CD4-positive, CD25-positive, alpha-beta regulatory T cell (primary cell): ENCODE measurements at places on chromosomes 3 and 15.

DNA sequence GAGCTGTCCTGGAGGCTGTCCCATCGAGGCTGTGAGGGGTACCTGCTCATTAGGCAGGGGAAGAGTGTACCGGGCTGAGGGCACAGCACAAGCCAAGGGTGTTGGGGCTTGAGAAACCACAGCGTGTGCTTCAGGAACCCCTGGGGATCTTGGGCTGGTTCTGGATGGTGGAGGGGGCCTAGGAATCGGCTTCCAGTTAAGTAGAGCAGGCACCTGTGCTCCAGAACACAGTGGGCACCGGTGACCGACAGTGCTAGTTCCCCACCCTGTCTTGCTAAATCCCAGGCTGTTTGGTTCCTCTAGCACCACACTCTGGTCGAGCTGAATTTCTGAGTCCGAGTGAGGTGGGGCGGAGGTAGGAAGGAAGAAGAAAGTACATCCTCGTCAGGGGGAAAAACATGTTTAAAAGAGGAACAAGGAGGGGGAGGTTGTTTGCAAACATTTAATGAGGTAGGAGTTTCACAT lies 29.1 kb downstream of the SLC6A6 start:
- H3K4me1 ChIP-seq: peaks cover 93% of the 10 kb centered on the region
- DNase-seq: no peak
- peak overlapping the region; percentile 54 for H3K4me3 ChIP-seq

DNA sequence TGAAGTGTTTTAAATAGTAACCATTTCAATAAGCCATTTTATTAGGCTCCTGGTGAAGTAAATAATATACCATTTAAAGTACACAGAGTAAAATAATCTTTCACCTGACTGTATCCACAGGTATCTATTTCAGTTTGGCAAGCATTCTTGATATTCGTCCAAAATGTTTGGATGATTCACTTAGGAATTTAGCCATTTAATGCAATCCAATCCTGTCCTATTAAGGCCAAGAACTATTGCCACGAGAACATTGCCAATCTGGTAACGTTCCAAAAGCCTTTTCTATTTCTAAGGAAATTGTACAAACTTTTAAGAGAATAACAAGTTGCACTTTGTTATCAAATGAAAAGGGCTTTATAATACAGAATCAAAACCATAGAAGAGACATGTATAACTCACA lies 209.8 kb upstream of the THRB start:
- no peak overlapping the region for H3K4me3 ChIP-seq
- H3K4me1 ChIP-seq: no peaks in the 10 kb centered on the region
- H3K36me3 ChIP-seq: no peaks in the 10 kb centered on the region
- DNase-seq: no peak

GRCh38 chr3:11536936-11537612 lies 106.6 kb downstream of the VGLL4 start:
- H3K27ac ChIP-seq: no peak overlapping the region
- no peaks in the 10 kb centered on the region for H3K27me3 ChIP-seq
- no peaks in the 10 kb centered on the region for H3K36me3 ChIP-seq
- no peak for DNase-seq
- H3K4me3 ChIP-seq: no peak overlapping the region

DNA sequence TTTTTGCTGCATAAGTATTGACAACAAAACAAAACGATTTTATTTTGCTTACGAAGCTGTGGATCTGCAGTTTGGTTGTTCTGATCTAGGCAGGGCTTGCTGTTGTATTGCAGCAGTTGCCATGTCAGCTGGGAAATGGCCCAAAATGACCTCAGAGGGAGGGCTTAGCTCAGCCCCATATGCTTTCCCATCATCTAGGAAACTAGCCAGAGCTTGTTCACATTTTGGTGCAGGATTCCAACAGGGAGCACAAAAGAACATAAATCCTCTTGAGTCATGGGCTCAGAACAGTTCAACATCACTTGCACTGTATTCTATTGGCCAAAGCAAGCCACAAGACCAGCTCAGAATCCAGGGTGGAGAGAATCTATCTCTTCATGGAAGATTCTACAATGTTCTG lies 42.2 kb upstream of the ROBO2 start:
- H3K4me3 ChIP-seq: no peak overlapping the region
- no peak overlapping the region for H3K27ac ChIP-seq
- no peaks in the 10 kb centered on the region for H3K36me3 ChIP-seq
- no peak for DNase-seq
- no peaks in the 10 kb centered on the region for H3K4me1 ChIP-seq
